ENCODE measurements at places on chromosomes 11 and 22.

- DNase-seq, result no peak
Measured at GRCh38 chr11:128806506-128807261, 60.4 kb downstream of the KCNJ1 start.

GRCh38 chr11:48001438-48002021, 21.2 kb downstream of the PTPRJ start:
- no peak for DNase-seq

DNA sequence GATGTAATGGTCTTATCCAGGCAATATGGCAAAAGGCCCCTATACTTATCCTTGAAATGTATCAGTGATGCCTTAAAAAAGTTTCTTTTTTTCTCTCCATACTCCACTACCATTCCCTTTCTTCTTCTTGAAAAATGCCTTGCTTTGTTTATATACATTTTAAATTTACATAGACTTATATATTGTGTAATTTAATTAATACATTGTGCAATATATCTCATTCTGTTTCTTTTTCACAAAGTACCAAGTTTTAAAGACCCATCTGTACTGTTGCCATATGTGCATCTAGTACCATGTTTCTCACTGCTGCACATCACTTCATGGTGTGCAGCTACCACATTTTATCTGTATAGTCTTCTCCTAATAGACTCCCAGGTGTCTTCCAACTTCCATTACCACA, 7.5 kb downstream of the MMP8 start:
- no peak for DNase-seq

DNA sequence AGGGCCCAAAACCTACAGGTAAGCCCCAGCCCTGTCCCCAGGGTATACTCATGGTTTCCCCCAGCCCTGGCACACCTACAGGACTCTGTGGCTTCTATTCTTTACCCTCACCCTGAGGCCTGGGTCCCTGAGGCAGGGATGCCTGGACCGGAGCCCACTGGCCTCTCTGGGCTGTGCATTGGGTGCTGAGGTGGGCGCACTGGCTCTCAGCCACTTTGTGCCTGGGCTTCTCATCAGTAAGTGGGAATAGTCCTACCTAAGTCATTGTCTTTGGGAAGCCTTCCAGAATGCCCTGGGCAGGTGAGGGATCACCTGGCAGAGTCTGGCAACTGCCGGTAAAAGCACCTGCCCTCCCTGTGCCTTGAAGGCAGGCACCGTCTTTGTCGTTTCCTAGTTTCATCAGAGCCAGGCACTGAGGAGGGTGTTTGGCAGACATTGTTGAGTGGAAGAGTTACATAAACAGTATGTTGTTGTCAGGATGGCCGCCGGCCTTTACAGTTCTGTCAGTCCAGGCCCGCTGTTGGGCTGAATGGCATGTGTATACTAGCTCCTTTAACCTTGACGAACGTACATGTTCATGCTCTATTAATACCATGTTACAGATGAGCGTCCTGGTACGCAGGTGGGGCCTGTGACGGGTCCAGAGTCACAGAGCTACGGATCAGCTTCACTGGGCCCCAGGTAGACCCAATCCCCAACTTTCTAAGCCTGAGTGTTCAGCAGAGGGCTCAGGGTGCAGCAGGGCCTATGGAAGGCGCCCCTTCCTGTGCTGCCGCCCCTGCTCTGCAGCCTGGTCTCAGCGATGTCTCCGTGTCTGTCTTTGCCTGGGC, 23.0 kb downstream of the SHANK3 start:
- DNase-seq, result no peak

DNA sequence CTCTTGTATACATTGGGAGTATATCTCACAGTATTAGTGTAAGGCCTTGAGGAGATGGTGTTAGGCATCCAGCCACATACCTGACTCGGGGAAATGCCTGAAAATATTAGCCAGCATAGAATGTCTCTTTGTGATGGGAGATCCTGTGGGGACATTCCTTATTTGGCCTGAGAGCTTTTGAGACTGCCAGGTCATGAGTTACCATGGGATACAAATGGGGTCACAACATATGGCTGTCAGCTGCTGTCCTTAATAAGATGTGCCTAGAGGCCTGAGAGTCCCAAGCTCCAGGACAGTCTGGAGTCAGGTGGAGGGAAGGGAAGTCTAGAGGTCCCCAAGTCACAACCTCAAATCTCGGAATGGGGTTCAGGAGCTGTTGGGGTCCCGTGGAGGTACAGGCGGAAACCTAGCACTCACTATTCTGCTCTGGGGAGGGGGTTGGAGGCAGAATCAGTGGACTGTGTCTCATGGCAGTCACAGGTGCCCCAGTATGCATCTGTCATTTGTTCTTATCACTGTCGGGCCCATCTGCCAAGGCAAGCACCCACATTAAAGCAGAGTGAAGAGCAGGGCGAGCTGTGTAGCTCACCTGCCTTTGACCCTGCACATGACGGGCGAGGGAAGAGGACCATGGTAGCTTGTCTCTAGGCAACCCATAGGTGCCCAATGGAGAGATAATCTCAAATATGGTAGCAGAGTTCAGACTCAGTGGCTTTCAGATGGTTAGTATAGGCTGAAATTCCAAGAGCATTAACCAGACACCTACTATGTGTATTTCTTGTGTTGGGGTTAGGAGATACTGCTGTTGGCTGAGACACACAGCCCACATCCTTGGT, 29.9 kb downstream of the KCNQ1OT1 start:
- DNase-seq, result no peak

GRCh38 chr11:61957021-61957770, 7.0 kb downstream of the BEST1 start:
- no peak for DNase-seq

All from hypothalamus (tissue), 51 donors.